Lung (tissue), 17 donors: ENCODE measurements at places on chromosomes 1 and 21. TPM values are rescaled to one million over a fixed set of nuclear protein-coding genes. Genes with fewer than 3 reads are reported as not detected.

PAPPA2 gene
- polyA plus RNA-seq: 0.02 TPM

IGSF5 gene
- polyA plus RNA-seq: 0.06 TPM

REN gene
- 0.75 TPM for polyA plus RNA-seq

S100A7A gene
- polyA plus RNA-seq: not detected

MANEAL gene
- polyA plus RNA-seq: 4.0 TPM

CD5L gene
- 0.33 TPM for polyA plus RNA-seq

KCNQ4 gene
- 0.55 TPM for polyA plus RNA-seq

LINGO4 gene
- polyA plus RNA-seq: 0.05 TPM

SLAMF6 gene
- 0.73 TPM for polyA plus RNA-seq

IGSF9 gene
- 2.2 TPM for polyA plus RNA-seq

TAL1 gene
- 6.4 TPM for polyA plus RNA-seq

XCL1 gene
- polyA plus RNA-seq: 0.71 TPM

CXADR gene
- 6.3 TPM for polyA plus RNA-seq

CD247 gene
- 5.9 TPM for polyA plus RNA-seq

RHD gene
- 0.12 TPM for polyA plus RNA-seq

LEMD1 gene
- polyA plus RNA-seq: 1.2 TPM

NBPF6 gene
- not detected for polyA plus RNA-seq

INAVA gene
- polyA plus RNA-seq: 7.4 TPM

FCAMR gene
- polyA plus RNA-seq: not detected

SLC30A10 gene
- polyA plus RNA-seq: not detected

GJA5 gene
- 11.1 TPM for polyA plus RNA-seq
